ENCODE measurements at places on chromosomes 2 and 18.

DNA sequence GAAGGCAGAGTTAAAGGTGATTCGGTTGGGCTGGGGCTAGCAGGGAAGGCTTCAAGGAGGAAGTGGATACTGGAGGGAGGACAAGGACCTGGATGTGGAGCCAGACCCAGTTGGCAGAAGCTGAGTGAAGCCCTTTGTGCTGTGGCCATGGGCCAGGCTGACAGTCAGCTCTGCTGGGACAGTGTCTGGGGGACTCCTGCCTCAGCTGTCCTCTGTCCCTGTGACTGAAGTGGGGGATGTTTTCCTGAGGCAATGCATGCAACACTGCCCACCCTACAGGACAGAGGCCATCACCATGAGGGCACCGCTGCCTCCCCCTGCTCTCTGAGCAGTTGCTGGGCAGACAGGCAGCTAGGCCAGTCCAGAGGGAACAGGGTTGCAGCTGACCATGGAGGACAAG lies 40.0 kb downstream of the ST8SIA5 start:
- DNase-seq: no peak

DNA sequence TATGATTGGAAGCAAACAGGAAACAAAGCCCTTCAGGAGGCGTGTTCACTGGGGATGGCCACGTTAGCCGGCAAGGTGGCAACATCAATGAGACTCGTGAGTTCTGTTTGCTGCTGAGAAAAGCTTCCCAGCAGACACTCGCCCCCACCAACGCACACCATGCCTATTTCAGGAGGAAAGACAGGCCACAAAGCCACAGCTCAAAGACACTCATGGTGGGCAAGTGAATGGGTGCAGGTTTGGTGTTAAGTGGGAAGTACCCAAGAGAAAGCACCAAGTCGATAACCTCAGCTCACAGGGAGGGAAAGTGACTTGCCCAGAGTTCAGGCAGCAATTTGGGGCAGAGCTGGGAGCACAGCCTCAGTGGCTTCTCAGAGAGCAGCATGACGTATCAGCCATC lies 10.5 kb upstream of the MTERF4 start:
- no peak for DNase-seq

DNA sequence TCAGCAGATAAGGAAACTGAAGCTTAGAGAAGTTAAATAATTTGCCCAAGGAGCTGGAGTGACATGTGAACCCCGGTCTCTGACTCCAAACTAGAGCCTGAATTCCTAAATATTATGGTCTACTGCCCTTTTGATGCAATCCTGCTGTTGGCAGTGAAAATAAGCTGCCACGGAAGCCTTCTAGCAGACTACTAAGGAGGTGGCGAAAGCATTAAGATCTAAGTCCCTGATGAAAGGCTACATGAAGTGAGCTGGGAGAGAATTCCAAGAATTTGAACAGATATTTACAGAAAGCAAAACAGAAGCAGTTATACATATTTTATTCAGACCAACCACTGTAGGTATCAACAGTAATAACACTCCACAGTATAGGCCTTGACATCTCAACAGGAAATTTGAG lies 28.1 kb downstream of the TRMT61B start:
- DNase-seq: no peak

GRCh38 chr18:13375302-13376255 lies 157.0 kb downstream of the LDLRAD4 start:
- peak; percentile 47 for DNase-seq

- no peak for DNase-seq
Measured at GRCh38 chr2:170212625-170213280, 34.8 kb downstream of the MYO3B start.

DNA sequence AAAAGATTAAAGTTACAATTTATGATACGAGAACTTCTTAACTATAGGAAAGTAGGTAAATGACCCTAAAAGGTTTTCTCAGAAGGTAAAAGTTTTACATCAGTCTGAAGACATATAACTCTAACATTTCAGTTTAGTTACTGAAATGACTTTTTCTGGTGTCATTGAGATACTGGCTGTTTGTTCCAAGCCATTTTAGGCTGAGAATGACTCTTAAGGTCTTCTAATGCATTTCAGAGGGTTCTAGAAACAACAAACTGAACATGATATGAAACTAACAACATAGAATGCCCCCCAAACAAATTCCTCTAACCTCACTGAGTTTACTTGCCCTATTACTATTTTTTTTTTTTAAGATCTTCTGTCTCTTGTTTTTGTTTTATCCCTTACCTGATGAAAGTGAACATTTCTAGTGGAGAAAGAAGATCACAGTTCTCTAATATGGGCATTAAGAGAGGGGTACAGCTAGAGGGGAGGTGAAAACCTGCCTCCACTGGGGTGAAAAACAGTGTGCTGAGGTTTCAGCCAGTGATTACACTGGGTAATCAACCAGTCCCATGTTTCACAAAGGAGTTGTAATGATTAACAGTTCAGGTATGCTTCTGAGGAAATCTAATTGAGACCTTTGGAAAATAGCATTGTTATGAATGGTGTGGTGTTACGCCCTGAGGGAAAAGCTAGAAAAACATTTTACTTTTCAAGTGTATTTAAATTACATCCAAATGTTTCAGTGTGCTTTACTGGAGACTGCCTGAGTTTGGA lies 11.2 kb downstream of the NABP1 start:
- DNase-seq: peak; percentile 86

DNA sequence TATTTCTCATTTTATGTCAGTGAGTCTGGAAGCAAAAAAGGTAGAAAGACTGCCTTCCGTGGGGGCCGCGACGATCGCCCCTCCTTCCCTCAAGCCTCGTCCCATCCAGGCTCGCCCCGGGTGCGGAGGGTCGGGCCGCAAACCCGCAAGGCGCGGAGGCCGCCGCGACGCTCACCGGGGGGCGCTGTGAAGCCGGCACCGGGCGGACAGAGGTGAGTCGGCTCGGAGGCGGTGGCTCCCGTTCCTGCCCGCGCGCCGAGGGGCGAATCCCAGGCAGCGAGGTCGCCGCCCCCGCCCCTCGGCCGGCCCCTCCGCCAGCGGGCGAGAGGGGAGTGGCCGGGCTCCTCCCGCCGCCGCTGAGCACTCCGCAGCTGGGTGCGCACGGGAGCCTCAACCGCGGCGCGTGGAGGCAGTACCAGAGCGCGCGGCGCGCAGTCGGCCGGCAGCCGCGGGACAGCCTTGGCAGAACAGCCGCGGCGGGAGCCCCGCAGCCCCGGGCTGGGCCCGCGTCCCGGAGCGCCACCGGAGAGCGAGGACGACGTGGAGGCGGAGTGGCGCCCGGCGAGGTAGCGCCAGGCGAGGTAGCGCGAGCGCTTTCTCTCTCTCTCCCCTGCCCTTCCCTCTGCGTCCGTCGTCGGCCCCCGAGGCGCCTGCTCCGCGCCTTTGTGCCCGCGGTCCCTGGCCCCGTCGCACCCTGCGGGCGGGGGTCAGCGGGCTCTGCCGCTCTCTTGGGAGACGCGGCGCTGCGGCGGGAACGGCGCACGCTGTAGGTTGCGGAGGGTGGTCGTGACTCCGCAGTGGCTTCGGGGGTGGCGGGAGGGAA lies at the start of gene MYO1B:
TSS of gene MYO1B (plus strand) at position 359 of the 823 bp plus-strand sequence. CDS start 31,492 bp downstream, outside the sequence.
- DNase-seq: no peak
